ENCODE measurements at places on chromosomes 7 and 10.

DNA sequence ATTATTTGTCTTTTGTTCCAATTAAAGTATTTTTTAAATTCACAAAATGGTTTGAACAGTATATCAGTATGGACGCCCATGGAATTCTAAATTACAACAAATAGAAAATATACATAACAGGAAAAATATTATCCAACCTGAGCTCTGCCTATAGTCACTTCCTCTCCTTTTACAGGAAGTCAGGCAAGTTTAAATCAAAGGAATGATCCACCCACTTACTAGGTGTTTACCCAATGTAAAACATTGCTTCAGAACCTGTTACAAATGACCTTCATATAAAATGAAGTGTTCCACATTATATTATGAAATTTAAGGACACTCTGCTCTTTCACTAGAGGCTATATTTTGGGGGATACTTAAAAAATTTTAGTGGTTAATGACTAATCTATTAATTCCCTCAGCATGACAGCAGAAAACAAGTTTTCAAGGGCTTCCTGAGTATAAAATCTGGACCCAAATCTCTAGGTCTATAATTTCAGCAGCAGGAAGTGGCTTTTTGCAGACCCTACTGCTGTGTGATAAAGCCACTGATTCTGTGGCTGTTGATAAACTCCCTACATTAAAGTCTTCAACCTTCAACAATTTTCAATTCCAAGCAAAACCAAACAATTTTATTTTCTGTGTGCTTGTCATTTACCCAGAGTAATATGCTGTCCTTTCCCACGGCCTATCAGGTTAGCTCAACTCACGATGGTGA lies 722.6 kb downstream of the GATA3 start:
- no peak for DNase-seq

DNA sequence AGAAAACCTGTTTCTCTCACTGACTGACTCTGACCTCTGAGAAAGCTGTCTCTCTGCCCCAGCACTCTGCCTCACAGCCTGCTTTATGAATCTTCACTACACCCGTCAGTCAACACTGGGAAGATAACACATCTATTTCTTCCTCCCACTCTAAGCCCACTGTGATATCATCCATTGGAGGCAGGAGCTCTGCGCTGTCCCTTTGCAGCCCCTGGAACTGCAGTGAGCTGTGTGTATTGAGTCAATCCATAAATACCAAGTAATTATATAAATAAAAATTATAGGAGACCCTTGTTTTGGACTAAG lies 17.2 kb upstream of the FXYD4 start:
- DNase-seq = no peak

DNA sequence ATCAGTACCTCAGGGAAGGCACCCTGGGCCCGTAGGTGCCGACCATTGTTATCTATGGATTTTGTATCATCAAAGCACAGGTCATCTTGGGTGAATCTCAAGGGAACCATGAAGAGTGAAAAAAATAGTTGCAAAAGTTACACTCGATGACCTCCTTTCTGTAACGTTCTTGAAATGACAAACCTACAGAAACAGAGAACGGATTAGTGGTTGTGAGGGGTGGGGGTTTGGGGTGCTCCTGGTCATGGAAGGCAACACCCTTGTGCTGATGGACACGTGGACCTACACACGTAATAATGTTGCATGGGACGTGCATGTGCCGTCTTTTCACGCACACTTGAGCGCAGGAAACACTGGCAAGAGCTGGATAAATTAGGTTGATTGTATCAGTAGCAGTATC lies 655.9 kb downstream of the SDK1 start:
- no peak for DNase-seq

DNA sequence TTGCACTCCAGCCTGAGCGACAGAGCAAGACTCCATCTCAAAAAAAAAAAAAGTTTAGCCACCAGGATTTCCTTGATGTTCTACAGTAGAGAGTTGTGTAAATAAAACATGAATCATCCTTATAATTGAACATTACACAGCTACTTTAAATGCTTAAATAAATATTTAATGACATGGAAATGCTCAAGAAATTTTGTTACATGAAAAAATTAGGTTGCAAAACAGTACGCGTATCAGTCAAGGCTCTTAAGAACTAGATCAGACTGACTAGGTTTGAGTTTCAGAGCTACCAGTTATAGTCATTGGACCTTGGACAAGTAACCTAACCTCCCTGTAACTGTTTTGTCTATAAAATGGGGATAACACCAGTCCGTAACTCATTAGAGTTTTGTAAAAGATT lies 38.7 kb upstream of the GSAP start:
- no peak for DNase-seq

- no peak for DNase-seq
Measured at GRCh38 chr10:25257646-25258045, 82.8 kb downstream of the GPR158 start.

DNA sequence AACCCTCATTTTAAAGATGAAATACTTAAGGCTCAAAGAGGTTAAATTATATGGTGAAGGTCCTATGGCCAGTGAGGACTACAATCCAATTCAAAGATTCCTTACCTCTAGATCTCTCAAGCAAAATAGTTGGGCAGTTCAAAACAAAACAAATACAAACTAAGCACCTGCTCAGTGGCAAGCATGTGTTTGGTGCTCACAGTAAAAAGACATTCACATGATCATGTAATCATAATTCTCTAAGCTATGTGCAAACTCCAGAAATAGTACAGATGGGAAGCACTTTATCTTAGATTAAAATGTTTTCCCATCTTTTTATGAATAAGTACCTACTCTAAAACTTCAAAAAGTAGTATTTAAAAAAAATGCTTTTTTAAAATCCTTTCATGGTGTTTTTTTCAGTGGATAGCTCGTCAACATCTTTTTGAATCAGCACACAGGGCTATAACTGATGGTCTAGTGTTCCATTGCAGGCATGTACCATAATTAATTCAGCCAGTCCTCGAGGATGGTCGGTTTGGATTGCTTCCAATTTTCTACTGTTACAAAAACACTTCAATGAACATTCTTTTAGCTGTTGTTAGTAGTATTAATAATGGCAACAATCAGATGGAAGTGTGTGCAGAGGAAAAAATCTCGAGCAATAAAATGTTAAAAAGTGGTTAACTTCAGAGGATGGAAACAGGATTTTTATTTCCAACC lies 58.4 kb downstream of the CHCHD3 start:
- no peak for DNase-seq

GRCh38 chr10:121927318-121927840 lies 452 bp downstream of the ATE1 start:
- peak; percentile 64 for DNase-seq

DNA sequence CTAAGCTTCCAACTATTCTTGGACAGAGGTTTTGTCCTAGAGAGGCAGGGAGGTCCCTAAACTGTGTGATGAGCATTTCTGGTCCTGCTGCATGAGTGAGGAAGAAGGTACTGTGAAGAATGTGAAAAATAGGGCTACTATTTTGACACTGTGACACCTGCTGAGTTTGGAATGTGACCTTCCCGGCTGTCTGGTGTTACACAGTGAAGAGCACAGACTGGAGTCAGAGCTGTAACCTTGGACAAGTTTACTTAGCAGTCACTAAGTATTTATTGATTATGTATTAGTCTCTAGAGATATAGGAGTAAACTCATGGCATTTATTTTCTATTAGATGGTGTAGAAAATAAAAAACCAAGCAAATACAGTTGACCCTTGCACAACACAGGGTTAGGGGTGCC lies 12.3 kb downstream of the GOLGA7B start:
- DNase-seq = no peak
